ENCODE measurements at places on chromosomes 3 and 15.
A peak's percentile ranks its signal among the peaks of the same experiment; 100 is the strongest.

DNA sequence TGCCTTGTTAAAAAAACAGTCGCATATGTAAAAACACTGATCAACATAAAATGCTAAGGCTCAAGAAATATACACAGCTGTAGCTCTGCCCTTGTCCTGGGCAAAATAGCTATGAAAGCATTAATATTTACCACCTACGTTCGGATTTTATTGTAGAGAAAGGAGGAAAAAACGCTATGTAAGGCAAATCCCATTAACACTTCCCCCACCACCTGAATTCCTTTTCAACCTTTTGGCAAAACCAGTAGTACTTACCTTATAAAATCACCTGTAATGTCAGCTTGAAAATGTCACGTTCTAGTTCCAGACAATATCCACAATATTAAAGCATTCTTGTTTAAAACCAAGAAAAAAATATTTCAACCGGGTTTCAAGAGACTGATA lies 3.6 kb downstream of the TRA2B start:
- DNase-seq, result no peak

GRCh38 chr3:128841926-128842920 lies 37.2 kb upstream of the ACAD9 start:
- no peak for DNase-seq

DNA sequence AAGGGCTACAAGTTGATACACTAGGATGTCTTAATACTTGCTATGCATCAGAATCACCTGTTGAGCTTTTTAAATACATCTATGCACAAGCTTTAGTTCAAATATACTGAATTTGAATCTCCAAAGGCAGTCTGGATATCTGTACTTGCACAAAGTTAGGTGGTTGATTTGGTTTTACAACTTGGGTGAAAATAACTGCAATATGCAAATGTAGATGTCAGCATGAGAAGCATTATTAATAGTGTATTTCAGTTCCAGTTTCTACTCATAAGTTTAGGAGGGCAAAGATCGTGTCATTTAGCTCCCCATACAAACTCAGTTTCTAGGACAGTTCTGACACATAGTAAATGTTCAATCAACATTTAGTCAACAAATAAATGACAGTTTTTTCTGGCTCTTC lies 25.6 kb downstream of the IQCB1 start:
- no peak for DNase-seq

DNA sequence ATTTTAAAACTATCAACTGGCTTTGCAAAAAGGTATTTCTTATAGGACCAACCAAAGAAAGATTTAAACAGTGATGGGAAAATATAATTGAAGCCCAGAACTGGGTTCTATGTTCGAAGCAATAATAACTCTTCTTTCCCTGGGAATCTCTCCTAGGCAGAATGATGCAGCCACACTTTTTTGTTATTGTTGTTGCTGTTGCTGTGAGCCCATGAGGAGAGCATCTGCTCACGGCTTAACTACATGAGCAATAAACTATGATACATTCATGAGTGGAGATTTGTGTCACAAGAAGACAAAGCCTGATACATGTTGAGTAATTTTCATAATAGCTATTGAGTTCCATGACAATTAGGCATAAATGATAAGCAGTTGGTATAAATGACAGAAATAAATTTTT lies 80.5 kb downstream of the CRTC3 start:
- peak; percentile 69 for DNase-seq

- DNase-seq, result no peak
Measured at GRCh38 chr3:4613366-4613765, 120.2 kb downstream of the ITPR1 start.

GRCh38 chr3:138935505-138935862 lies 11.5 kb downstream of the FOXL2 start:
- no peak for DNase-seq

DNA sequence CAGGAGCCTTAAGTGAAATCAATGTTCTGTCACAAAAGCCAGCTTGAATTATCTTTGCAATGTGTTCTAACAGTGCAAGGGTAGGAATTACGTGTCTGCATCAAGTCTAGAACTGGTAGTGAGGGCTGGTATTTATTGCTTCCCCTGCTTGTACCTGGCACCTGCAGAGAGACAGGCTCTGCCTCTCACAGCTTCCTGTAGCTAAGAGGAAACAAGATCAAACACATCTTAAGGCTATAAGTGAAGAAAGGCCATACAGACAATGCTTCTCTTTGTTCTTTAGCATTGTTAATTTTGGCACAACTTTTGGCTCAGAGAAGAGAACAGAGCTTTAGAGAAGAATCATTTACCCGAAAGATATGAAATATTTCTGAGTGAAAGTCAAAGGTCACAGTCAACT lies 479.9 kb downstream of the GRM7 start:
- peak; percentile 11 for DNase-seq

DNA sequence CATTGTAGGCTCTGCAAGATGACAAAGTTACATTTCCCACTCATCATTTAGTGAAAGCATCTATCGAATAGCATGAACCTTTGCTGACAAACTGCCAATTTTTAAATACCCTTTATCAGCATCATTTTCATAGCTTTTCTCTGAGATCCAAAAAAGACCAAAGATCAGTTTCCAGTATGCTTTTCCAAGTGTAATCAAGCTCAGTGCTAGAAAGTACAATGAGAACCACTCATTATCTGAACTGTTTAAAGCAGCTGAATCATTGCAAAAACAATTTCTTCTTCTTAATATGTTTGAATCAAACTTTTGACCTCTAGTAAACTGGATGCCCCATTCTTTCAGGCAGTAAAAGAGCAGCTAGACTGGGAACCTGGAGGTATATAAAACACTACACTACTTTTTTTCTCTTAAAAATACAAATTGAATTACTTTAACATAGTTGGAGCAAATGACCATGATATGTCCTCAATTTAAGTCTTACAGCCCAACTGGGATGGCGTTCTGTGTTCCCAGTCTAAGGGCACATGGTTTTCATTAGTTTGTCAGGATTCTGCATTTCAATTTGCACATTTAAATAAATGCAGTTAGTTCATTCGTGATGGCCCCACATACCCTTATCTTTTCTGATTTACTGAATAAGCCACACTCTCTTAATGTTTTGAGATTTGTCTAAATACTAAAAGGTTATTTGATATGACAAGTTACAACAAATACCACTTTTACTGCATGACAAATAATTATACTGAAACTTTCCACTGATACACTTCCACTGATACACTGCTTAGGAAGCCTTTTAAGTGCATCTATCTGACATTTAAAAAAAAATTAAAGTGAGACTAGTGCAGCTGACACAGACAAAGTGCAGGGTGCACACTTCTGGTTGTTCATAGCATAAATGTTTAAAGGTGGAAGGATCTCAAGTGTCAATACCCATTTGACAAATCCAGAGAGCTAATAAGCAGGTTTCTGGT lies 146.0 kb upstream of the FRMD4B start:
- DNase-seq, result no peak

GRCh38 chr3:177057768-177058167 lies 139.5 kb downstream of the TBL1XR1 start:
- DNase-seq, result peak; percentile 89

DNA sequence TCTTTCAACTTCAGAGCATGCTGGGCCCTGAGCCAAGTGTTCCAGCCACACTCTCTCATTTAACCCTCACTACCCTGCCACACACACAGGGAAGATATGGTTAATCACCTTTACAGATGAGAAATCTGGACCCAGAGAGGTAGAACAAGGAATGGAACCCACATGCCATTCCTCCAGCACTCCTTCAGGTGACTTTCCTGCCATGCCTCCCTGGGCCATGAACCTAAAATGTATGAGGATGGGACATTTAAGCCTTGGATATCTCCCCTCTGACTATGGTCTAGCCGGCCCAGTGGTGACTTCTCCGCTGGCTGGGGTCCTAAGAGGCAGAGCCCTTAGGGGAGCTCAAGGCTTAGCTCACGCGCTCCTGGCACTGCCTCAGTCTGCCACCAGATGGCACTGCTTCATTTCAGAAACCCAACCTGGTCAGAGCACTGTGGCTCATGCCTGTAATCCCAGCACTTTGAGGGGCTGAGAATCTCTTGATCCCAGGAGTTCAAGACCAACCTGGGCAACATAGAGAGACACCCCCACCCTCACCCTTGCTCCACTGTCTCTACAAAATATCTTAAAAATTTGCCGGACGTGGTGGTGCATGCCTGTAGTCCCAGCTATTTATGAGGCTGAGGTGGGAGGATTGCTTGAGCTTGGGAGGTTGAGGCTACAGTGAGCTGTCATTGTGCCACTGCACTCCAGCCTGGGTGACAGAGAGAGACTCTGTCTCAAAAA lies 2.2 kb upstream of the DCAF1 start:
- DNase-seq, result peak; percentile 89

DNA sequence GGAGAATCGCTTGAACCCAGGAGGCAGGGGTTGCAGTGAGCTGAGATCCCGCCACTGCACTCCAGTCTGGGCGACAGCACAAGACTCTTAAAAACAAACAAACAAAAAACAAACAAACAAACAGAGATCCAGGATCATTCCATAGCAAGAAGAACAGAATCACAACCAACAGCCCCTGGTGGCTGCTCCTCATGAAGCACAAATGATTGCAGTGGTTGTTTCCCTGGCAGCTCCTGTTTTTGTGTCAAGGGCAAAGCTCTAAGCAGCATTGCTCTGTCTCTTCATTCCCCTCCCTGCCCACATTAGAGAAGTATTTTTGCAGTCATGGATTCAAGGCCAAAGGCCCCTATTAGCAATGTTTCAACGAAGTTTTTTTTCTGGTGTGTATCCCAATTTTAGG lies 25.8 kb upstream of the BLM start:
- no peak for DNase-seq

DNA sequence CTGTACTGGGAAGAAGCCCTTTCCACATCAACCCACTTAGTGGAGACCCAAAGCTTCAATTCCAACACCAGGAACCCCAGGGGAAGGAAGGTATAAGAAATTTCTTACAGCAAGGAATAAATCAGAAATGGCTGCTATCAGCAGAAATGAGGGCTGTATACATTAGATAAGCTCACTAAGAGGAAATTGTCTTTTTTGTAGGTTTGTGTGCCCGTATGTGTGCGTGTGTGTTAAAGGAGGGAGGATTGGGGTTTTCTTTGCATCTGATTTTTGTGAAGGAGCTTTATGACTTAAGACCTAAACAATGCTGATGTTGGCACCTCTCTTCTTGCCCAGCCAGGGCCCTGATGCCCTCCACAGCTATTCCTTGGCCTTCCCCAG lies 18.6 kb downstream of the ARRDC4 start:
- DNase-seq, result no peak

DNA sequence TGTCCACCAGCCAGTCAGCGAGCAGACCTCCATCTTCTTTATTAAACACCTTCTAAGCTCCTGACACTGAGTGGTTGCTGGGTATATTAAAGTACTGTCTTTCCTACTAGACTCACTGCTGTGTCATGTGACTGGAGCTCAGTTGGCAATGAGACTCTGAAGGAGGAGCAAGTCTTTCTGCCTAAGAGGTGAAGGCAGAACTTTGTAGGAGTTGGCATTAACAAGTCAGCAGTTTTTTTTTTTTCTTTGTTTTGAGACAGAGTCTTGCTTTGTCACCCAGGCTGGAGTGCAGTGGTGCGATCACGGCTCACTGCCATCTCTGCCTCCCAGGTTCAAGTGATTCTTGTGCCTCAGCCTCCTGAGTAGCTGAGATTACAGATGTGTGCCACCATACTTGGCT lies 62.2 kb downstream of the ABHD5 start:
- DNase-seq, result no peak

- DNase-seq, result no peak
Measured at GRCh38 chr3:23829242-23829934, 23.6 kb downstream of the UBE2E1 start.

DNA sequence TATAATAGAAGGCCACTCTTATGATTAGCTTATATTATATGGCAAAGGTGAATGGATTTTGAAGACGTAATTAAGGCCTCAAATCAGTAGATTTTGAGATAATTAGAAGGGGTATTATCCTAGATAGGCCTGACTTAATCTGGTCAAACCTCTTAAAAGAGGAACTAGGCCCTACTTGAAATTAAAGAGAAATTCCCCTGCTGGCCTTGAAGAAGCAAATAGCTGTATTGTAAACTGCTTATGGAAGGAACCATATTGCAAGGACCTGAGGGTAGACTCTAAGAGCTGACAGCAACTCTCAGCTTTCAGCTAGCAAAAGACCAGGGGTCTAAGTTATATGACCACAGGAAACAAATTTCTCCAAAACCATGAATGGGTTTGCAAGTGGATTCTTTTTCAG lies 219.0 kb upstream of the ONECUT1 start:
- no peak for DNase-seq

DNA sequence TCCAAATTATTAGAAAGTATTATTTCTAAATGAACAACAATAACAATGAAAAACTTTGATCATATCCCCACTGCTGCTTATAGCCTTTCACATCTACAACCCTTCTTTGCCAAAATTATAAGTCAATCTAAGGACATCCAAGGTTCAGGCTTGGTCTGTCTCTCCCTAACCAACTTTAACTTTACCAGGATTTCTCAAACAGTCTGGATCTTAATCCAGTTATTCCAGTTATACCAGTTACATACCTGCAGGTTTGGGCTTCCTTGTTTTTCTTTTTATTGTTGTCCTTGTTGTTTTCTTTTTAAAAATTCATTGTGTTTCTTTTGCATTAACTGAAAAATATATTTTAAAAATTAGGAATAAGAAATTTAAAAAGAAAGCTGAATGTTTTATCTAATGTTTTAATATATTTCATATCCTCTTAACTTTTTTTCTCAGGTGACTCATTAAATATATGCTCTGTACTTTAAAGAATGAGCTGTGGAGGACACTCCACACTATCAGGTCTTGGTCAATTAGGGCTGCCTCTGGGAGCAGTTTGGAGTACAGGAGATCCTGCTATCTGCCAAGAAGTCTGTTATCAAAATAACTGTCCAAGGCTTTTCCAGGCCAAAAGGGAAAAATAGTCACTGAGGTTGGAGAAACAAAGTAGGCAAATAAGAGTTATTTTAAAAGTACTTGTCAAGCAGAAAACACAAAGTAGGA lies 421.4 kb downstream of the EPHA6 start:
- DNase-seq, result no peak

GRCh38 chr3:182108371-182108770 lies 396.6 kb downstream of the SOX2 start:
- DNase-seq, result no peak

DNA sequence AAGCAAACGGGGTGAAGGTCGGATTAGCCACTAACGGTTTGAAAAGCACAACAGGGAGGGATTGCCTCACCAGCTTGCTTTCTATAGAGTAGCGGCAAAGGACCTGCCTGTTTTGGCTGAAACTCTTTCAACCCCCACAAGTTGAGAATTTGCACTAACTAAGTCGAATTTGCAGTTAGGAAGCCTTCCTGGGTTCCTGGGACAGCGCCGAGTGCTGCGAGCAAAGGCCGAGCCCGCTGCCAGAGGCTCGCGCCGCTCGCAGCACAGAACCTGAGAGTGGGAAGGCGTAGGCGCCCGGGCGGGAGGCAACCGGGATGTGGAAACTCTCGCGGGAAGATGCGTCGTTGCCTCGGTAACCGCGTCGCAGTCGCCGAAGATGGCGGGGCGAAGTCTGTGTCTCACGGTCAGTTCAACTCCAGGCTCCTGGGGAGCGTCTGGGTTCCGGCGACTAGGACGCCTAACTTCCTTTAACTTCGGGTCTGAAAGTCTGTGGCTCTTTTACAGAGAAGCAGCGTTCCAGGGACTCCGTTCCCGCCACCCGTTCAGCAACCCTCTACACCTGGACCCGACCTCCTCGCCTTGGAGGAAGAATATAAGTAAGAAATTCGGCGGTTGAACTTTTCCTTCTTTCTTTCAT lies at the start of gene TEX9:
TEX9 (plus strand) TSS at position 352 of the 637 bp plus-strand sequence; CDS start at position 377, 25 bp downstream.
- DNase-seq, result peak; percentile 95
